ENCODE measurements at places on chromosomes 3 and 15. TPM values are rescaled to one million over a fixed set of nuclear protein-coding genes. Genes with fewer than 3 reads are reported as not detected.

Gene GUCA1C
- 3.9 TPM for total RNA-seq

Gene SPRED1
- total RNA-seq, result 26.2 TPM

Gene IL17RE
- 1.3 TPM for total RNA-seq

Gene RASL12
- not detected for total RNA-seq

Gene GOLGA8S
- total RNA-seq, result 0.10 TPM

Gene HTR3E
- not detected for total RNA-seq

Gene MELTF
- 12.9 TPM for total RNA-seq

Gene RSL24D1
- total RNA-seq, result 147 TPM

Gene HIGD2B
- 0.15 TPM for total RNA-seq

Gene CRBN
- total RNA-seq, result 147 TPM

Gene CYP11A1
- 0.20 TPM for total RNA-seq

Gene CPEB1
- 0.35 TPM for total RNA-seq

Gene PROK2
- not detected for total RNA-seq

Gene TMEM207
- not detected for total RNA-seq

Gene ECE2
- not detected for total RNA-seq

Measured in renal cortical epithelial cell (primary cell).